Choroid plexus epithelial cell (primary cell): ENCODE measurements at places on chromosomes 4 and X.

DNA sequence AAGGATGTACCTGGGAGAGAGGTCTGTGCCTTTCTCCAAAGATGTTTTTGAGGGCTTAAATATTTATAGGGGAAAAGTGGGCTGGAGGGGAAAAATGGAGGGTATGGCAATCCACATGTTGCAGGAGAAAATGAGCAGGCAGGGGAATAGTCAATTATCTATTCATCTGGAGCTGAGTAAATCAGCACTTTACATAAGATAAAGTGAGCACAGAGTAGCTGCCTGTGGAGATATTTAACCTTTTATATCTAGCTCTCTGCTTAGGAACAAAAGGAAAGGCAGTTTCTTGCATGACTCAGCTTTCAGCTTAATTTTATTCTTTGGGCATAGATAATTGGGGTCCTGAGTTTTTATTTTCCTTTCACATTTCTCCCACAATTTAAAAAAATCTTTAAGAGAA lies 93.6 kb upstream of the NPY2R start:
- DNase-seq, result no peak

- DNase-seq, result peak; percentile 75
Observed at GRCh38 chr4:17324386-17324830, 187.5 kb downstream of the QDPR start.

- DNase-seq, result no peak
Observed at GRCh38 chr4:53480909-53481308, 103.5 kb downstream of the FIP1L1 start.

GRCh38 chr4:178086320-178086719 lies 644.1 kb upstream of the AGA start:
- DNase-seq, result no peak

- DNase-seq, result no peak
Observed at GRCh38 chr4:40251366-40251765, 54.5 kb downstream of the RHOH start.

DNA sequence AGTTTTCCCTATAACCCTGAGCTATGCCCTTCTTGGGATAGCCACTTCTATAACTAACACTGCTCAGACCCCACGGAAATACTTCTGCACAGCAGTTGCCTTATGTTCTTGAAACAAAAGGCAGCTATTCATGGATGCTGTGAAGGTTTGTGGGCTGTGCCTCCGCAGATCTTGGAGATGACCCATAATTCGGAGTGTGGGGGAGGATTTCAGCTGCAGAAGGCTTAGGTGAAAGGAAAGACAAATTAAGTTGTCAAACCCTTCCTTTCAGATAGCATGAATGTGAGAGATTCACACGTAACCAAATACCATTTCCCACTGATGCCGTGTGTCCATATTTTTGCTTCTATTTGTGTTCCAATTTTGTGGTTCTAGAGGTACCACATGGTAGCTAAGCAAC lies 38.1 kb upstream of the NYX start:
- DNase-seq, result no peak

GRCh38 chrX:40298572-40299479 lies 201.1 kb upstream of the BCOR start:
- DNase-seq, result peak; percentile 30

DNA sequence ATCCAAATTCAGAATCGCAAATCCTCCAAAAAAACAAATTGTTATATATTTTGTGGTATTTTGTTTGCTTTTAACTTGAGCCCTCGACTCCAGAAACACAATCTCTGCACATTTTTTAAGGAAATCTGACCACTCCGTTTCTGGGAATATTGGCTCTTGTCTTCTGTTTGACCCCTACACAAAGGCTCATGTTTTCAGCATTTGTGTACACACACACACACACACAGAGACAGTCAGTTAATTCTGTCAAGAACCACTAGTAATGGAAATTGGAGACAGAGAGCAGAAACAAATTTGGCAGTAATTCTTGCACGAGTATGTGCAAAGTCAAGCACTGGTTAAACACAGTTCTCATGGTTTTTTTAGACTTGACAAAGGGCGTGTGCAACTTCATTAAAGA lies 115.4 kb downstream of the AFAP1 start:
- peak; percentile 83 for DNase-seq

- no peak for DNase-seq
Observed at GRCh38 chr4:86640469-86640868, 46.4 kb downstream of the PTPN13 start.

DNA sequence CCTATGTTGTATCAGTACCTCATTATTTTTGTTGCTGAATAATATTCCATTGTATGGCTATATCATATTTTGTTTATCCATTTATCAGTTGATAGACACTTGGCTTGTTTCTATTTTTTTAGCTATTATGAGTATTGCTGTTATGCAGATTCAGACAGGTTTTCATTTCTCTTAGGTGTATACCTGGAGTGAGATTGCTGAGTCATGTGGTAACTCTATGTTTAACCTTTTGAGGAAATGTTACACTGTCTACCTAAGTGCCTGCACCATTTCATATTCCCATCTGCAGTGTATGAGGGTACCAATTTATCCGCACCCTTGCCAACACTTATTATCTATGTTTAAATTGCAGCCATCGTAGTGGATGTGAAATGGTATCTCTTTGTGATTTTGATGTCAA lies 43.0 kb upstream of the SH3RF1 start:
- no peak for DNase-seq

GRCh38 chrX:17644001-17644400 lies 93.3 kb upstream of the SCML1 start:
- DNase-seq, result no peak

DNA sequence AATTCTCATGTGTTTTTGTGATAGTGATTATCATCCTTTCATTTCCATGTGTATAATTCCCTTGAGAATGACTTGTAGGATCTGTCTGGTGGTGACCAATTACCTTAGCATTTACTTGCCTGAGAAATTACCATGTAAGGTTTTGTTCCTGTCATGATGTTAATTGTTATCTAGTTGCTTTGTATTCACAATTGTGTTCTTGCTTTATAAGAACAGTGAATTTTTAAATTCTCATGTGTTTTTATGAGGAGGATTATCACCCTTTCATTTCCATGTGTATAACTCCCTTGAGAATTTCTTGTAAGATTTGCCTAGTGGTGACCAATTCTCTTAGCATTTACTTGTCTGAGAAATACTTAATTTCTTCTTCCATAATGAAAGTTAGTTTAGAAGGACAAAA lies 758.2 kb upstream of the NDST4 start:
- no peak for DNase-seq

- DNase-seq, result no peak
Observed at GRCh38 chrX:150326541-150327247, 36.4 kb upstream of the MAMLD1 start.

DNA sequence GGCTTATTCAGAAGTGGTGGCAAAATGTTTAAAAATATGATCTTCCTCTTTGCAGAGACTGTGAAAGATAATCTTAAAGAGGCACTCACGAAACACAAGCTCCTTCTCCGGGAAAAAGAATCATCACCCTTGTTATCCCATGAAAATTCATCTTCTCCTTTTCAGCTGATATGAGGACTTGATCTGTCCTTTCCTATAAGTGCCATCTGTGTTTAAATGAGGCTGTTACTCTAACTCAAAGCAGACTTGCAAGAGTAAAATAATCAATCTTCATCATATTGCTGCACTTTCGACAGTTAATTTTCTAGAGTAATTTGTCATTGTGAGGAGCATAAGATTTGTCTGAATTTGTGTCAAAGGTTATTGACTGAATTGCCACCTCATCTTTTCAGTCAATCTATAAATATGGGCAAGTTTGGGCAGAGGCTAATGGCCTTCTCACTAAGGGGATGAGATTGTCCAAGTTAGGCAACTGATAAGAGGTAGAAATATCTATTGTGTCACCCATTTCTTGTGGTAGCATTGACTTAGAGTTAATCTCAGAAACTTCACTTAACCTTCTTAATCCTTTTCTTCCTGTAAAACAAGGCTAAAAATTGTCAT lies 452.9 kb downstream of the GRXCR1 start:
- no peak for DNase-seq

GRCh38 chrX:123971982-123972381 lies 10.5 kb downstream of the STAG2 start:
- peak; percentile 28 for DNase-seq

- peak; percentile 71 for DNase-seq
Observed at GRCh38 chr4:156677131-156677531, 294.5 kb downstream of the PDGFC start.

- DNase-seq, result no peak
Observed at GRCh38 chr4:169089004-169089403, 78.9 kb upstream of the CBR4 start.

GRCh38 chr4:67250131-67250896 lies 295.0 kb downstream of the CENPC start:
- no peak for DNase-seq

GRCh38 chr4:177052211-177052934 lies 257.3 kb upstream of the NEIL3 start:
- no peak for DNase-seq

GRCh38 chr4:102541697-102542096 lies 40.5 kb downstream of the NFKB1 start:
- DNase-seq, result no peak

- DNase-seq, result peak; percentile 16
Observed at GRCh38 chrX:143664302-143664701, 28.4 kb upstream of the SLITRK4 start.

GRCh38 chr4:242121-242848 lies 63.0 kb downstream of the ZNF732 start:
- DNase-seq, result peak; percentile 74

- no peak for DNase-seq
Observed at GRCh38 chrX:119337201-119337600, 61.9 kb upstream of the SLC25A43 start.

DNA sequence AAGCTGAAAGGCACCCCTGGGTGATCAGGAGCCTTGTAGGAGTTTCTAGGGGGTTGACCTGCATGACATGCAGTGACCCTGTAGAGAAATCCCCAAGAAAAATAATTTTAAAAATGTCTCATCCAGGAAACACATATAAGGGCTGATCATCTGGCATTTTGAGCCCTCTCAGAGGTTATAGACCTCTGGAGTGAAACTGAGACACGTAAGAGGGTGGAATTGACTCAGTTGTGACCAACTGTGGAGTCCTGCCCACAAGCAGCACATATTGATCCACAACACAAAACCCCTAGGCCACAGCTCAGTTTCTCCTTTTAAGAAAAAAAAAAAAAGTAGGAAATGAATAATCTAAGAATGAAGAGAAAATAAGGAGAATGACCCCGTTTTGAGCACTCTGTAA lies 32.5 kb upstream of the MTMR8 start:
- no peak for DNase-seq

DNA sequence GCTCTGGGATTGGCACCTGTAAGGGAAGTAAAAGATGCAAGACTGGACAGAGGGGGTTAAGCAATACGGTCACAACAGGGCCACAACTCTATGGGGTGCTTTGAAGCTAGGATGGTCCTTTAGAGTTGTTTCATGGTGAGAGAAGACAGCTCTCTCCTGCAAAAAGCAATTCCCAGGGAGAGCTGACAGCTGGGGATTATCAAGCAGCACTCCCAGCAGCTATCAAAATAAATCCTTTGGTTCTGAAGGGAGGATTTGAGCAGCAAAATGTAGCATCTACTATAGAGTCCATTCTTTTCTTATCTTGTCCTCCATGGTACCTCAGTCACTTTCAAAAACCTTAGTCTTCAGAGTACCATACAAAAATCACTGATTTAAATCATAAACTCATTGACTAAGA lies 35.1 kb upstream of the AP1AR start:
- no peak for DNase-seq

GRCh38 chrX:110442635-110443034 lies 84.0 kb downstream of the RTL9 start:
- DNase-seq, result peak; percentile 34
